ENCODE measurements at places on chromosomes 6 and 20. TPM values are rescaled to one million over a fixed set of nuclear protein-coding genes. Genes with fewer than 3 reads are reported as not detected.

DNA sequence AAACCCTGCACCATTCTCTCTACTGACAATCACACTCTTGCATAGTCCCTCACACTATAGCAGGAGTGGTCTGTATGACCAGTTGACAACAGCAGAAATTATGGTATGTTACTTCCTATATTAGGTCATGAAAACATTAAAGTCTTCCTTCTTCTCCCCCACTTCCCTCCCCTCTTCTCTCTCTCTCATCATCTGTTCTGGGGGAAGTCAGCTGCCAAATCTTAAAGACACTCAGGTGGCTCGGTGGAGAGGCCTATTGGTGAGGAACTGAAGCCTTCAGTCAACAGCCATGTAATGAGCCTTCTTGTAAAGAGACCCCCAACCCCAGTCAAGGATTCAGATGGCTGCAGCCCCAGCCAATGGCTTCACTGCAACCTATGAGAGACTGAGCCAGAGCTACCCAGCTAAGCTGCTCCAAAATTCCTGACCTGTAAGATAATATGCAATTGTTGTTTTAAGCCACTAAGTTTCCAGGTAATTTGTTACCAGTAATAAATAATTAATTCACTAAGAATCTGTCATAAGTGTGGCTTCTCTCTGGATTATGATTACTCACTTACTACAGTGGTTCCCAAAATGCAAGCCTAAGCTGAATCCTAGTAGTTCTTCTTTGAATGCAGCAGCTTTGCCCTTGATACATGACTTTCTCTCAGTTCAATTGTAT, 11.2 kb upstream of the TSBP1 start:
- no peak for DNase-seq

The SRMS gene
- 0.21 TPM for polyA plus RNA-seq

The CASS4 gene
- polyA plus RNA-seq: 3.6 TPM

DNA sequence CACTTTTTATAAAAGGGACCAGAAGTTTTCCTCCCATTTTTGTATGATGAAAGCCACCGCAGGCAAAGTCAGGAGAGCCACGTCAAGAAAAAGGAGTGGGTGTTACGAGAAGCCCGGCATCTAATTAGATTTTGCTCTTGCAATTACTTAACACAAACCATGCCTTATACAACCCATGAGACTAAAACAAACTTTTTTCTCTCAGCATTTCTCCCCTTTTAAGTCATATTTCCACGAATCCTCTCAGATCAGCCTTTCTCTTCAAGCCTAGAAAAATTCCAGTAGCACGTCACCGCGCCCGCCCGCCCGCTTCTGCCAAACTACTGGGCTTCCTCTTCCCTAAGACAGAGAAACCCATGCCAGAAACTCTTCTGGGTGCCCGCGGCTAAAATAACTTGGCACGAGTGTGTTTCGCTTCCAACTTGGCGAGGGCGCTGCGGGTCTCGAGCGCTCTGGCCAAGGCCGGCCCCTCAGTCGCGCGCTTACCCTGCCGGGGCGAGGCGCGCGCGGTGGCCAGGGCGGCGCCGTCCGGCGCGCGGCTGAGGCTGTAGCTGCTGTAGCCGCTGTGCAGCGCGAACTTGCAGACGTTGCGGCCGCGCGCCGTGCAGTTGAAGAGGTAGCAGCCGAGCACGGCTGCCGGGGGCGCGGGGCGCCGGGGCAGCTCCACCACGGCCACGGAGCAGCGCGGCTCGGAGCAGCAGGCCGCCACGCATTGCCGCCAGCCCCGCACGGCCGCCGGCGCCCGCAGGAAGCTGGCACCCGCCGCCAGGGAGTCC, 1.0 kb downstream of the LRP11 start:
- peak; percentile 41 for DNase-seq

- no peak for DNase-seq
Measured at GRCh38 chr6:148620579-148621298, 126.1 kb upstream of the UST start.
